Osteoblast (primary cell): ENCODE measurements at places on chromosomes 7 and 10. TPM values are rescaled to one million over a fixed set of nuclear protein-coding genes. Genes with fewer than 3 reads are reported as not detected.
A peak's percentile ranks its signal among the peaks of the same experiment; 100 is the strongest.

Gene CALCR
- not detected in 2 replicates for total RNA-seq

Gene GPR37
- total RNA-seq, result under 0.01 and 0.29 TPM in 2 replicates

GRCh38 chr7:32143301-32143700, 73.1 kb upstream of the PDE1C start:
- no peaks in the 10 kb centered on the region for H3K36me3 ChIP-seq
- H3K27ac ChIP-seq, result peak overlapping the region; percentile 60
- H3K4me1 ChIP-seq, result peaks cover 20% of the 10 kb centered on the region
- no peak for DNase-seq
- H3K27me3 ChIP-seq, result no peaks in the 10 kb centered on the region

- peaks cover 2% of the 10 kb centered on the region for H3K27me3 ChIP-seq
- no peak overlapping the region for H3K4me3 ChIP-seq
- H3K4me1 ChIP-seq, result no peaks in the 10 kb centered on the region
- no peak overlapping the region for H3K27ac ChIP-seq
Observed at GRCh38 chr7:96344236-96344635, 22.3 kb upstream of the SLC25A13 start.

Gene TMEM270
- total RNA-seq, result not detected in 2 replicates

Gene PLAC9
- 17.1 and 19.2 TPM in 2 replicates for total RNA-seq

Gene ST8SIA6
- 0.36 and 0.88 TPM in 2 replicates for total RNA-seq

- peak overlapping the region; percentile 95 for H3K4me3 ChIP-seq
- H3K27ac ChIP-seq, result peak overlapping the region; percentile 93
- peaks cover 22% of the 10 kb centered on the region for H3K4me1 ChIP-seq
- no peaks in the 10 kb centered on the region for H3K27me3 ChIP-seq
- DNase-seq, result peak; percentile 84
Observed at GRCh38 chr7:66682350-66683093, 53.8 kb downstream of the KCTD7 start.

Gene ZMYND11
- total RNA-seq, result 56.5 and 60.4 TPM in 2 replicates

- DNase-seq, result peak; percentile 83
- H3K27me3 ChIP-seq, result peaks cover 20% of the 10 kb centered on the region
- H3K36me3 ChIP-seq, result no peaks in the 10 kb centered on the region
- H3K4me3 ChIP-seq, result no peak overlapping the region
Observed at GRCh38 chr10:116278846-116279245, 5.8 kb upstream of the GFRA1 start.

Gene FAM221A
- 0.72 and 1.8 TPM in 2 replicates for total RNA-seq

DNA sequence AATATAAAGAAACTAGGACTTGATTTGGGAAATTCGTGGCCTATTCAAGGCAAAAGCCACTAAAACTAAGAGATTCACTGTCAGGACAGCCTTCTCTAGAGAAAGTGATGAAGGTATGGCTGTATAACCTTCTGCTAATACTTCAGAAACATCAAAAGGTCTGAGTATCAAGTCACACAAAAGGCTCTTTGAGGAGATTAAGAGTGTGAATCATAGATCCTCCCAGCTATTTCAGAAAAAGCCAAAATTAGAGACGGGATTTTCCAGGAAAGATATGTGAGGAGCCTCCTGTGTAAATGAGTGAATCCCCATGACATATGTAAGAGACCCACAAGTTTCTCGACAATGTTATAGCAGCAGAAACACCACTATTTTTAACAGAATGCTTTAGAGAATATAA, 56.2 kb downstream of the UBE3C start:
- peaks cover 56% of the 10 kb centered on the region for H3K36me3 ChIP-seq
- no peaks in the 10 kb centered on the region for H3K27me3 ChIP-seq
- no peak overlapping the region for H3K27ac ChIP-seq
- H3K4me1 ChIP-seq, result peaks cover 4% of the 10 kb centered on the region
- no peak for DNase-seq

- H3K27ac ChIP-seq, result peak overlapping the region; percentile 98
- no peak for DNase-seq
- H3K4me1 ChIP-seq, result peaks cover 24% of the 10 kb centered on the region
- H3K36me3 ChIP-seq, result no peaks in the 10 kb centered on the region
- no peaks in the 10 kb centered on the region for H3K27me3 ChIP-seq
Observed at GRCh38 chr10:104340641-104341040, 2.4 kb upstream of the ITPRIP start.

Gene ASL
- 52.2 and 53.6 TPM in 2 replicates for total RNA-seq

DNA sequence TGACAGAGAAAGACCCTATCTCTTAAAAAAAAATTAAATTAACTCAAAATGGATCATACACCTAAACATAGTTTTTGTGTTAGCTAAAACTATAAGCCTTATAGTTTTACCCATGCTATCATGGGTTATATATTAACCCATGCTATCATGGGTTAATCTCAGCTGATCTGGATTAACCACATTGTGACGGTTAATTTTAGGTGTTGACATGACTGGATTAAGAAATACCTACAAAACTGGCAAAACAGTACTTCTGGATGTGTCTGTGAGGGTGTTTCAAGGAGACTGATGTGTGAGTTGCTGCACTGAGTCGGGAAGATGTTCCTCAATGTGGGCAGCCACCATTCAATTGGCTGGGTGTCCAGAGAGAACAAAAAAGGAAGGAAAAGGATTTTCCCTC, 44.3 kb upstream of the FXYD4 start:
- DNase-seq, result peak; percentile 14
- H3K4me1 ChIP-seq, result no peaks in the 10 kb centered on the region
- H3K4me3 ChIP-seq, result no peak overlapping the region

- no peaks in the 10 kb centered on the region for H3K36me3 ChIP-seq
- H3K4me1 ChIP-seq, result no peaks in the 10 kb centered on the region
- H3K4me3 ChIP-seq, result no peak overlapping the region
- H3K27me3 ChIP-seq, result no peaks in the 10 kb centered on the region
- no peak for DNase-seq
Observed at GRCh38 chr10:123398180-123398591, 244.0 kb downstream of the BUB3 start.

Gene GPR158
- total RNA-seq, result under 0.01 TPM in 2 replicates

DNA sequence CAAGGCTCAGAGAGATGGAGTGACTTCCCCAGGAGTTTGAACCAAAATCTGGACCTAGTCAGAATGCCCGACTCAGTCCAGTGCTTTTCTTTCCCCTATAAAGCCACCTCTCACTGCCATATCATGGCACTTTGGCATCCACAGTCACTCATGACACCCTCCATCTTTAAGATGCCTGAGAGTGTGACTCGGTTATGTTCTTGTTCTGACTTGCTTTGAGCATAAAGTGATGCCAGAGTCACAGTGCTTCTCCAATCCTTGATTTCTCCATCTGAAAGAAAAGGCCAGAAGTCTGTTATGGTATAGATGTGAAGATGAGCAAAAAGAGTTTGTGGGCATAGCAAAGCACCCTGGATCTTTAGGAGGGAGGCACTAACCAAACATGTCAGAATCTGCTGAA, 538.1 kb downstream of the SORCS1 start:
- H3K4me3 ChIP-seq, result no peak overlapping the region
- H3K27ac ChIP-seq, result no peak overlapping the region
- H3K36me3 ChIP-seq, result no peaks in the 10 kb centered on the region
- no peaks in the 10 kb centered on the region for H3K4me1 ChIP-seq
- H3K27me3 ChIP-seq, result no peaks in the 10 kb centered on the region

GRCh38 chr7:69600710-69601519, 2.6 kb downstream of the AUTS2 start:
- DNase-seq, result no peak
- no peaks in the 10 kb centered on the region for H3K36me3 ChIP-seq
- H3K27ac ChIP-seq, result no peak overlapping the region

GRCh38 chr7:77157446-77157845, 35.0 kb downstream of the CCDC146 start:
- no peak overlapping the region for H3K27ac ChIP-seq
- H3K4me1 ChIP-seq, result peaks cover 6% of the 10 kb centered on the region
- H3K4me3 ChIP-seq, result no peak overlapping the region
- H3K27me3 ChIP-seq, result no peaks in the 10 kb centered on the region
- DNase-seq, result no peak

DNA sequence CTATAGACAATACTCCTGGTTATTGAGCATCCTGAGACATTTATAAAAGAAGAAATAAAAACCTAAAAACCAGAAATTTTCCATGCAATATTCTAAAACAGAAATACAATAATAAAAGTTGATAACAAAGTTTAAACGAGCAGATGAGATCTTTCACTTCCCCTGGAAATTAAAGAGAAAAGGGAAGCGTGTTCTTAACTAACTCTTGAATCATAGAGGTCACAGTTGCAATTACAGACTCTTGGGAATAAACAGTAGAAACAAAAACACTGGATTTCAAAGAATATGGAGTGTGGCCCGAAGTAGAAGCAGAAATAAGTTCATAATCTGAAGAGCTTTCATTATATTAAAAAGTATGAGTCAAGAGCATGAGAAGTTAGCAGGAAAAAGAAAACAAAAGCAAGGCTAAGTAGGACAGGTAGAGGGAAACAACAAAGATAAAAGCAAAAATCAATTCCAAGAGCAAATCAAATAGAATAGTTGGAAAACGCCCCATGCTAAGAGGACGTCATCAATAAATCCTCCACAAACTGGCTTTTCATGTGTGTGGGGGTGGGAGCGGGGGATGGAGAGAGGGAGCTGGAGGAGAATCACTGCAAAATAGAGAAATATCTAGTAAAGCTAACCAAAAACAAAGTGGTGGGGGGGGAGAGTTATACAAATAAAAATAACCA, 55.2 kb upstream of the C10orf71 start:
- peaks cover 14% of the 10 kb centered on the region for H3K27me3 ChIP-seq
- H3K4me3 ChIP-seq, result no peak overlapping the region
- no peak overlapping the region for H3K27ac ChIP-seq
- H3K36me3 ChIP-seq, result no peaks in the 10 kb centered on the region
- H3K4me1 ChIP-seq, result no peaks in the 10 kb centered on the region

Gene DGKI
- total RNA-seq, result 19.2 and 23.3 TPM in 2 replicates

GRCh38 chr10:107557916-107558315, 393.4 kb upstream of the SORCS1 start:
- no peak overlapping the region for H3K4me3 ChIP-seq
- H3K27me3 ChIP-seq, result no peaks in the 10 kb centered on the region
- no peaks in the 10 kb centered on the region for H3K4me1 ChIP-seq

GRCh38 chr10:35391153-35391953, 55.0 kb downstream of the CCNY start:
- no peak overlapping the region for H3K27ac ChIP-seq
- H3K27me3 ChIP-seq, result no peaks in the 10 kb centered on the region
- no peak overlapping the region for H3K4me3 ChIP-seq
- peaks cover 7% of the 10 kb centered on the region for H3K4me1 ChIP-seq
- no peak for DNase-seq

GRCh38 chr10:99115703-99116102, 119.9 kb downstream of the HPSE2 start:
- no peaks in the 10 kb centered on the region for H3K36me3 ChIP-seq
- H3K4me3 ChIP-seq, result no peak overlapping the region
- H3K27ac ChIP-seq, result no peak overlapping the region
- no peaks in the 10 kb centered on the region for H3K4me1 ChIP-seq

Gene ARHGEF35
- total RNA-seq, result 2.4 and 3.6 TPM in 2 replicates

DNA sequence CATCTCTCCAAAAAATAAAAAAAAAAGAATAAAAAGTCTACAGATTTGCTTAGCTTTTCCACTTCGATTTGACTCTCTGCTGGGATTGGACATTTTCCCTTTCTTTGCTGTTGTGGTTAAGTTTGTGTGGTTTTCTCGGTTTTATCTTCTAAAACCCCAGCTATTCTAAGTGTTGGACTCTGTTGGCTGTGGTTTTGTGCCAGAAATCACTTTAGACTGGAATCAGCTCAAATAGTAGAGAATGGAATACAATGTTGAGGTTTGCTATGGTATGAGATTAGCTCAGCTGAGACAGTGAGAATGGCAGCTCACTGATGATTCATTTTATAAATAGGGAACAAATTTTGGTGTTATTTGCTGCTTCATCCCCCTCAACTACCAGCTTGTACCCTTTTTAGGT, 116.0 kb downstream of the BUB3 start:
- no peak overlapping the region for H3K27ac ChIP-seq
- H3K36me3 ChIP-seq, result no peaks in the 10 kb centered on the region
- peaks cover 24% of the 10 kb centered on the region for H3K27me3 ChIP-seq
- DNase-seq, result peak; percentile 81

Gene FAM20C
- total RNA-seq, result 38.6 and 46.0 TPM in 2 replicates

DNA sequence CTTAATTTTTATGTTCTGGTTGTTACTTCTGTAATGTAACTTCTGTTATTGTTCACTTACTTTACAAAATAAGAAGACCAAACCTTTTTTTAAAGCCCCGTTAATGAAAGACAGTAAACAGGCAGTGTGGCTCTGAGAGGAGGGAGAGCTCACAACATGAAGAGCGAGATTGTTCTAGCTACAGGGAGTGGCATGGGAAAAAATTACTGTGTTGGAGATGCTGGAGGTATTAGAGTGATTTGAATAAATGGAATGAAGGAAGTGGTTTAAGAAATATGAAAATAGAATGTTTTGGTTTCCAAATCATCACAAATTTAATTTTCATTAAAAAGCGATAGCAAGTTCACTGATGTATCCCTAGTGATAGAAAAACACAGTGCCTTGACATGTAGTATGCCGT, 31.8 kb downstream of the REEP3 start:
- H3K36me3 ChIP-seq, result no peaks in the 10 kb centered on the region
- no peaks in the 10 kb centered on the region for H3K27me3 ChIP-seq
- DNase-seq, result peak; percentile 74
- peaks cover 38% of the 10 kb centered on the region for H3K4me1 ChIP-seq

- H3K27ac ChIP-seq, result no peak overlapping the region
- DNase-seq, result no peak
- no peaks in the 10 kb centered on the region for H3K4me1 ChIP-seq
- H3K36me3 ChIP-seq, result no peaks in the 10 kb centered on the region
Observed at GRCh38 chr7:70035955-70036354, 437.7 kb downstream of the AUTS2 start.

DNA sequence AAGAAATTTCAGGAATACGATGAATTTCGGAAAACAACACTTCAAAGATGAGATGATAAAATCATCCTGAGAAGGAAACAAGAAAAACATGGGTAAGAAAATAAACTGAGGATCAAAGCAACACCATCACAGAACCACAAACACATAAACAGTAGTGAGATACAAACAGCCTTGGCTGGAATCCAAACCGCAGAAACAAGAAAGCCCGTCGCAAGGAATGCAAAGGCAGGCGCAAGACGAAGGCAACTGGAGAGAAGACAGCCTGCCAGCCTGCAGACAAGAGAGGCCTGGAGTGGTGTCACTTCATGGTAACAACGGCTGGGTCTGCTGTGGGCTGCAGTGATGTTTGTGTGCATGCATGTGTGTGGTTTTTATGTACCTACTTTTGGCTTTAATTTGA, 61.8 kb upstream of the DRGX start:
- DNase-seq, result no peak
- H3K27me3 ChIP-seq, result no peaks in the 10 kb centered on the region
- no peak overlapping the region for H3K4me3 ChIP-seq
- H3K4me1 ChIP-seq, result no peaks in the 10 kb centered on the region
- peaks cover 63% of the 10 kb centered on the region for H3K36me3 ChIP-seq

Gene MYH16
- total RNA-seq, result under 0.01 TPM in 1 of 2 replicates, not detected in the other

DNA sequence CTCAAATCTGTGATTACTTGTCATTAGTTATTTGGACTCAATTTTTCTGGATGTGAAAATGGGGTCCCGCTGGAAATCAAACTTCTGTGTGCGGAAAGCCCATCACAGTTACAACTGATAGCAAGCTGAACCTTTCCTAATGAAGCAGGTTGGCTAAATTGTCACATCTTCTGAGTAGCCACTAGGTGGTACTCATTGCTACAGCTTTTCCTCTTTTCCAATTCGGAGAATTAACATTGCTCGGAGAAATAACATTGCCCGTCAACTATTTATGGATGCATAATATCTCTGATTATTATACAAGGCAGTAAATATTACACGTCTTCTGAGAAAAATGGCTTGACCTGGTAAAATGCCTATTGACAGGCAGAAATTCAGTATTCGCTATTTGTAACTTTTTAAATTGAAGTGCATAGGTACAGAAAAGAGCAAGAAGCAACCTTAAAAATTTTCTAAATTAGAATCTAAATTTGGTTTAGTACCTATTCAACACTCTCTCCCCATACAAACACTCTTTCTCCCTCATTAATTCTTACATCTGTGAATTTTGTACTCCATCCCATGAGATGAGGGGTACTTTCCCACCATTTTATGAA, 17.3 kb upstream of the BLOC1S2 start:
- H3K36me3 ChIP-seq, result no peaks in the 10 kb centered on the region
- no peak overlapping the region for H3K27ac ChIP-seq
- peaks cover 29% of the 10 kb centered on the region for H3K27me3 ChIP-seq
- H3K4me3 ChIP-seq, result no peak overlapping the region
- no peak for DNase-seq
